SHP77 treated with DMSO at 0.1 percent for 48 hours (cell line): ENCODE measurements at places on chromosomes 12 and 14.

- no peak for DNase-seq
Observed at GRCh38 chr14:36054353-36055051, 122.0 kb downstream of the PTCSC3 start.

DNA sequence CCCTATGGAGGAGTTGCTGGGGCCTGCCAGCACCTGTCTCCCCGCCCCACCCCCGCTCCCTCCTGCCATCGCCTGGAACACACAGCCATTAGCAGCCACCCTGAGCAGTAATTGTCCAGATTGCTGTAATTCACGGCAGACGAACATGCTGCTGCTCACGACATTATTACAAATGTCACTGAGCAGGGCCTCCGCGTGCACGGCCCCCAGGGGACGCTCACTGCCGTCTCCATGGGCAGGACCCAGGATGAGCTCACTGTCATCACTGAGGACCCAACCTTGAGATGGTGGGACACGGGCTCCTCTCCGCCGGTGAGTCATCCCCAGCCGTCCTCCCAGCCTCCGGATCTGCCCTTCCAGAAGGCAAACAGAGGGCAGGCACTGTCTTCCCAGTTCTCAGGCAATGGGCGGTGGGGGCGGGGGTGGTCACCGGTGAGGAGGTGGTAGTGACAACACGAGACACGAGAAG lies 100.4 kb downstream of the RFLNA start:
- DNase-seq = no peak

GRCh38 chr12:72974954-72975555 lies 702.9 kb downstream of the TRHDE start:
- no peak for DNase-seq

GRCh38 chr12:122790393-122791075 lies 16.2 kb downstream of the CCDC62 start:
- DNase-seq = no peak

- DNase-seq = no peak
Observed at GRCh38 chr14:56273155-56273554, 154.9 kb downstream of the PELI2 start.

GRCh38 chr12:60210756-60211155 lies 614.9 kb downstream of the SLC16A7 start:
- DNase-seq = no peak

DNA sequence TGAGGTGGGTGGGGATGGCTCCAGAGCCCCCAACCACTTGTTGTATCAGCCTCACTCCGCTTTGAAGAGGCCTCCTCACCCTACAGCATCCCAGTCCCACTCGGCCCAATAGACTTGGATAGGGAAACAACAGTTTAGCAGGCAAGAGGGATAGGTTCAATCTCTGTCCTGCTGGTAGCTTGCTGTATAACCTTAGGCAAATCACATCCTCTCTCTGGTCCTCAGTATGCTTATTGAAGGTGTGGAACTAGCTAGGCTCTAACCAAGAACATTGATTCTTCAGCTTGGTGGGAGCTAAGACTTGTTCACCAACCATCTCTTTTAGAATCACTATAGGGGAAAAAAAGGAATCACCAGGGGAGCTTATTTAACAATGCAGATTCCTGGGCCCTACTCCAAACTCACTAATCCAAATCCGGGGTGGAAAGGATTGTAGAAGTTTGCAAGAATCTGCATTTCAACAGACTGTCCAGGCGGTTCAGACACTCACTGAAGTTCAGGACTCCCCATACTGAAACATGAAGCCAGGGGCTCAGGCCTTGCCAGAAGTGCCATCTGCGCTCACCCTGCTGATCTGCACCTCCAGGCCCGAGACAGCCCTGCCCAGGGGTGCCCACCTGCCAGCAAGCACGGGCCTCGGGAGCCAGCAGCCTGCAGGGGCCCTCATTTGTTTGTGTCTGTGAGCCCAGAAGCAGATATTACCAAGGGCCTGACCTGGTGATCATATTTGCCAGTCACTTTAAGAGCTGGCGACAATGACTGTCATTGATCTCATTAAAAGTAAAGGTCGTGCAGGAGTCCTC lies 113.0 kb downstream of the ADCK1 start:
- DNase-seq = no peak

GRCh38 chr12:42473130-42473529 lies 116.4 kb downstream of the PRICKLE1 start:
- no peak for DNase-seq

DNA sequence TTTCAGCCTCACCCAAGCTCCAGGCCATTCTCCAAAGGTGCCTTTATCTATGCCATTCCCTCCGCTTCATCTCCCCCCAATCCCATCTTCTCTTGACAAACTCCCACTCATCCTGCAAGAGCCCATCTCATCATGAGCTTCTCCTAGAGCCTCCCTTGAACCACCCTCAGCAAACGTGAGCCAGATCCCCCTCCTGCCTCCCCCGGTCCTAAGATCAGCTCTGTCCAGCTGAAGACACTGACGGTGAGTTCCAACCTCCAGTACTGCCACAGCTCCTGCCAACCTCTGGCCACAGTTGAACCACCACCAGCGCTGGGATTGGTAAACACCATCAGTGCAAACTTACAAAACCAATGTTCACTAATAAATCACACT lies 124.6 kb downstream of the BCL11B start:
- DNase-seq = no peak

GRCh38 chr12:18306311-18306710 lies 45.0 kb downstream of the PIK3C2G start:
- DNase-seq = no peak
